Kidney capillary endothelial cell (primary cell): ENCODE measurements at places on chromosomes 4 and X.

- DNase-seq = no peak
Observed at GRCh38 chr4:159483782-159484741, 381.2 kb downstream of the RAPGEF2 start.

DNA sequence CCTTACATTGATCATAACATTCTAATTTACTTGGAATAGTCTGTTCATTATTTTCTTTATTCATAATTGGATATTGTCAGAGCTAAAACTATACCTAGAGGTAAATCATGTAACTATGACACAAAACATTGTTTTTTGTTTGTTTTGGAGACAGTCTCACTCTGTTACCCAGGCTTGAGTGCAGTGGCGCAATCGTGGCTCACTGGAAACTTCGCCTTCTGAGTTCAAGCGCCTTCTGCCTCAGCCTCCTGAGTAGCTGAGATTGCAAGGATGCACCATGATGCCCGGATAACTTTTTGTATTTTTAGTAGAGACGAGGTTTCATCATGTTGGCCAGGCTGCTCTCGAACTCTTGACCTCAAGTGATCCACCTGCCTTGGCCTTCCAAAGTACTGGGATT lies 265.2 kb downstream of the FBXO8 start:
- DNase-seq = no peak

GRCh38 chr4:180217070-180217469 lies 2026.1 kb upstream of the TENM3 start:
- DNase-seq = no peak

DNA sequence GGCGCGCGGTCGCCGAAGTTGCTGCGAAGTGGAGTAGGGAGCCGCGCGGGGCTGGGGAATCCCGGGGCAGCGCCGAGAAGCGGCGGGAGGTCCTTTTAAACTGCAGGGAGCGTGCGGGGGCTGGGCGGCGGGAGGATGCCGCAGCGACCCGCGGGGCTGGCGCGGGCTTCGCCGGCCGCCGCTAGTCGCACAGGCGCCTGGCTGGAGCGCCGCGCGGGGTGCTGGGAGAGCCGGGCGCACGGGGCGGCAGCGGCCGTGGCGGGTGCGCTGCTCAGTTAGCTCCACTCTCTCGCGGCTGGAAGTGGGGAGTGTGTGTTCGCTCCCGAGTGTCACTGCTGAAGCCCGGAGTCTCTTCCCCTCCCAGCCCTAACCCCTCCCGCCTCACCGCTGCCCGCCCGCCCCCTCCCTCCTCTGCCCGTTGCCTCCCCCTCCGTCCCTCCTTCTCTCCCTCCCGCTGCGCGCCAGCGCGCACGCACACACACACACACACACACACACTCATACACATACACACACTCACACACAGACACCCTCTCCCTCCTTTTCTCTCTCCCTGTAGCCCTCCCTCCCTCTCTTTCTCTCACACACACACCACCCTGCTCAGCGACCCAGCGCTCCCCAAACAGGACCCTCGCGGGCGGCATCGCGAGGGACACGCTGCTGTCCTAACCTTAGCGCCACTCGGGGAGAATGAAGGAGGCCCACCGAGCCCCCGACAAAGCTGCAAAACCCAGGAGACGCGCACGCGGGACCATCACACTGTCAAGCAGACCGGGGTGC lies at the start of gene NDNF:
NDNF (minus strand) TSS at position 312 of the 780 bp plus-strand sequence. CDS start 26,698 bp downstream, outside the sequence.
- no peak for DNase-seq

DNA sequence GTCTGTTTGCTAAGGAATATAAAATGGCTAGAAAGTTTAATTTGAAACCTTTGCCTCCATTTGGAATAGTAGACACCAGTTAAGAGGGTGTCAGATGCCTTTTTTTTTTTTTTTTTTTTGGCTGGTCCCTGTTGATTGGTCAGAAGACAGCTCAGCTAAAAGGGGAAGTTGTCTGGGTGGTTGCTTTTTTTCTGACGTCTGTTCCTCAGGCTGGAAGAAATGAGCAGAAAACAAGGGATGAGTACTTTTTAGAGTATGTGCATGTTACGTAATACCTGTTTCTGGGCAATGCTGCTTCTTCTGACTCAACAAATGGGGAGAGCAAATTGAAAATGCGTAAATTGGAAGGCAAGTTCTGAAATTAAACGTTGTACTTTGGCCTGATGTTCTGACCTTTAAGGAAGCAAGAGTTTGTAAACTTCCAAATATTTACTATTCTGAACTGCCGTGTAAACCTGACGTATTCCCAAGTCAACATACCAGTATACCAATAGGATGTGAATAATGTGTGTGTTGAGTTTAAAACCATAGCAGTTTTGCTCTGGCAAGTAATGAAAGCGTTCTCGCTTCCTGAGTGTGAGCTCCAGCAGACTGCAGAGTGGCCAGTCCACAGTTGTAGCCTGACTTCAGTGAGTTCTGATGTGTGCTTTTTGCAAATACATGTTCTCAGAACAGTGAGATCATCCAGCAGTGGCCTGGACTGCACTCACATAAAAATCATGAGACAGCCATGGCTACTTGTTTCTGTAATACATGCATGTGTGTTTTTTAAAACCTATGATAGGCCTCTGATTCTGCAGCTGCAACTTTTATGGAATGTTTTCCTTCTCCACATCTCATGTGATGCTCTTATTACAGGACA lies 1.7 kb downstream of the SAT1 start:
- no peak for DNase-seq

GRCh38 chr4:119314356-119314755 lies 7.6 kb downstream of the FABP2 start:
- peak; percentile 55 for DNase-seq

DNA sequence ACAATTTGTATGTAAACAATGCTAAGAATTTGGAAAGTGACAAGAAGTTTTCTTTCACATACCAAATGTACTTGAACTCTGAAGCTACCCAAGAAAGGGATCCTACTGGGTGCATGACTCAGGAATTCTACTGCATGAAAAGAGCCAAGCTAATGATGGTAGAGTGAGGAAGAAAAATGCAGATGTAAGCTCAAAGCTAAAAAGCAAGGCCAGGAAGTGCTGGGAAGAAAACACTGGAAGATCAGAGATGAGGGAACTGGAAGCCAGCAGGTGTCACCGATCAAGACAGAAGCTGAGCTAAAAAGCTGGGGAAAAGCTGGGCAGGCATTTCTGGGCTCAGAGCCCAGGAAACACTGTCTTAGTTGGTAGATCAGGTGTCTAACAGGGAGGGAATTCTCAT lies 449.1 kb downstream of the NKX6-1 start:
- DNase-seq = no peak

GRCh38 chr4:159117968-159118367 lies 15.1 kb downstream of the RAPGEF2 start:
- DNase-seq = no peak

- DNase-seq = no peak
Observed at GRCh38 chrX:65772842-65773241, 105.4 kb downstream of the MSN start.

GRCh38 chr4:102139932-102140331 lies 205.3 kb downstream of the SLC39A8 start:
- DNase-seq = peak; percentile 63

DNA sequence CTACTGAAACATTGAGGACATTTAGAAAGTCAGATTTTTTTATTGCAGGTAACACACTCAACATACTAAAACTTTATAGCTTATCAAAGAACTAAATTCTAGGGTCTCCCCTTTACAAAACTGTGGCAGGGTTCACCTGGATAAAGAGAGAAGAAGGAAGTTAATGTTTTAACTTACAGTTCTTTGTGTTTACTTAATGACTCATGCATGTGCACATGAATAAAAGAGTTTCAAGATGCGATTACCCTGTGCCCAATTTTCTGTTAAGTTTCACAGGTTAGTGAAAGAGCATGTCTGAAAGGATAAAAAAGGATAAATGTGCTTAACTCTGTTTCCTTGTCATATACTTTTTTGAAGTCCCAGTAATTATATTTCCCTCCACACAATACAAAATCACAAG lies 16.8 kb downstream of the DCAF8L1 start:
- DNase-seq = no peak
